ENCODE measurements at places on chromosomes 4 and X. TPM values are rescaled to one million over a fixed set of nuclear protein-coding genes. Genes with fewer than 3 reads are reported as not detected.

- H3K36me3 ChIP-seq, result no peaks in the 10 kb centered on the region
- no peak overlapping the region for H3K4me3 ChIP-seq
- no peak for DNase-seq
- H3K27ac ChIP-seq, result no peak overlapping the region
Measured at GRCh38 chrX:80747832-80748231, 61.8 kb downstream of the BRWD3 start.

DNA sequence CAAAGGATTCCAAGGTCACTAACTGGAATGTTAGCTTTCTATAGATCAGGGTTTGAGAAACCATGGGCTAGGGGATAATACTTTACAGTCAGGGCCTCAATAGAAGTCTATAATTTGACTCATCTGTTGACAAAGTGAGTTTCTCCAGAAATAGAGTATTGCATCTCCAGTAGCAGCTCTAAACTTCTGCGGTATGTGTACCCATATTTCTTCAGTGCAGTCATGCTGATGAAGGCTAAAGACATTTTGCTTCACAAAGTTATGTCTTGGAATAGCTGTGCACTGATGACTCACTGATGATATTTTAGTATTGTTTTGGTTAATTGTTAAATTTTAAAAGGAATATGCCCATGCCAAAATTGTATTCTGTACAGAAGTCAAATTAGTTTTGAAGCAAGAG is 464.9 kb upstream of the AMOT start:
- H3K27ac ChIP-seq, result no peak overlapping the region
- no peaks in the 10 kb centered on the region for H3K36me3 ChIP-seq
- H3K4me1 ChIP-seq, result no peaks in the 10 kb centered on the region

DNA sequence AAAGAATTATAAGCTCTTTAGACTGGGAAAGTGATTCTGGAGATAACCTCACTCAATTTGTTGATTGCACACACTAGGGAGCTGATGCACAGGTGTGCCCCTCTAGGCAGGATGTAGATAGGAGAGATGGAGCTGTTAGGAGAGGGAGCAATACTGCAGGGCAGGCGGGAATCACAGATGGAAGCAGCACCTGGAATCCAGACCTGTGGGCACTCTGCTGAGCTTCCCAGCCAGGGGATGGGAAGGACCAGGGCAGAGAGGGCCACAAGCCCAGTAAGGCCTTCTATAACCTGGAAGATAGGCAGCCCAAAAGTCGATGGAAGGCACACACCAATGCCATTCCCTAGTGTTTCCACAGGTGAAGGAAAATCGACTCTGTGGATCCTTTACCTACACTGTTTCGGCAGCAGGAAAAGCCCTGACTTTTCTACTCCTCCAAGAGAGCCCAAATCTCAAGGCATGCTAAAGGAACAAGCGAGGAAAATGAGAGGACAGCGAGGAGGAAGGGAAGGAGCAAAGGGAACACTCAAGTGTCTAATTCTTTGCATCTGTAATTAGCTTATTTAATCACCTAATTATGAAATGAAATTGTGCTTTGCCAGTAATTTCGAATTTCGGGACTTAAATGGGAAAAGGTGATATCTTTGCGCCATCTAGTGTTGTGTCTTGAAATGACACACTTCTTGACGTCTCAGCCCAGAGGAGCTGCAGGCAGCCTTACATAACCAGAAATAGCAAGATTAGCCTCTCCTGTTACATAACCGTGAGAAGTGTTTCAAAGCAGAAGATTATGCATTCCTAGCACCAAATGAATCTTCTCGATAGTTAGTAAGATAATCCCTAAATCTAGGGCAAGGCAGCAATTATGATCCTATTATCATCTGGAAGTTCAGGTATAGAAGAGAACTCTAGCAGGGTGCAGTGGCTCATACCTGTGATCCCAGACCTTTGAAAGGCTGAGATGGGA is 31.0 kb upstream of the TLR3 start:
- no peak overlapping the region for H3K4me3 ChIP-seq
- H3K4me1 ChIP-seq, result peaks cover 8% of the 10 kb centered on the region
- H3K27ac ChIP-seq, result no peak overlapping the region

DNA sequence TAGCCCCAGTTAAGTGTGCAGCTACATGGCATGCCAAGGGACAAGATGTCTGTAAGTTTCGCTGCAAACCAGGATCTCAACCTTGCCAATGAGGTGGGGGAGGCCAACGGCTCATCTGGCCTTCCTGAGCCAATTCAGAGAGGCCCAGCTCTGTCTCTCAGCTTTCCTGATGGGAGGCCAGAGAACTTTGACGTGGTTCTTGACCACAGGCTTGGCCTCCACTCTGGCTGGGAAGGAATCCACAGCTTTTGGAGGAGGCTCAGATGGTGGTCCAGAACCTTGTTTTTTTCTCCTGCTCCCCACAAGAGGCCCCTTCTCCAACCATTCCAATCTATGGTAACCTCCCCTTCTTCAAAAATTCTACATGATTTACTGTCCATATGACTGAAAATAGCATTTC is 9.8 kb downstream of the CAPN6 start:
- H3K4me1 ChIP-seq, result no peaks in the 10 kb centered on the region
- DNase-seq, result no peak
- H3K4me3 ChIP-seq, result no peak overlapping the region
- H3K36me3 ChIP-seq, result no peaks in the 10 kb centered on the region

EVC gene
- 23.0 TPM for total RNA-seq

CCKAR gene
- not detected for total RNA-seq

TMEM31 gene
- total RNA-seq, result not detected

All from suprapubic skin (tissue), 4 donors.